ENCODE measurements at places on chromosomes 5 and 9.
A peak's percentile ranks its signal among the peaks of the same experiment; 100 is the strongest.

GRCh38 chr9:113436728-113437515 lies 26.4 kb downstream of the C9orf43 start:
- peak; percentile 4 for DNase-seq

DNA sequence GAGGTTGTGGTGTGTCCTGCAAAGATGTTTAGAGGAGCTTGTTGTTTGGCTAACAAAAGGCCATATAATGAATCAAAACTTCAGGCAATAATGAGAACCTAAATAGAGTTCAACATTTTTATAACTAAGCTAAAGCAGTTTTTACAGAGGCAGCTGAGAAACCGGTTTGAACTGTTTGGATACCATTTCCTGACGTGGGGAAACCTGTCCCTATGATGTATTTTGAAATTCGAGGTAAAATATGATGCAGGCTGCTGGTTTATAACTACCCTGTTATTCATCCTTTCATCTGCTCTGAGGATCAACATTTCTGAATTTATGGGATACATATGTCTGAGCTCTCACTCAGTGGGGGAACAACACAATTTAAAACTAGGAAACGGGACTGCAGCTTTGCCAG lies 289.5 kb upstream of the IRX2 start:
- no peak for DNase-seq

GRCh38 chr9:120711354-120711753 lies 2.9 kb downstream of the MEGF9 start:
- DNase-seq = no peak

- no peak for DNase-seq
These were observed 516.4 kb downstream of the CCDC171 start for GRCh38 chr9:16069249-16069648.

- no peak for DNase-seq
These were observed 19.7 kb downstream of the MEGF9 start for GRCh38 chr9:120694559-120694958.

- no peak for DNase-seq
These were observed 1.6 kb upstream of the CD72 start for GRCh38 chr9:35619800-35620158.

- no peak for DNase-seq
These were observed 100.5 kb upstream of the SPATA31D4 start for GRCh38 chr9:81827616-81828296.

- DNase-seq = no peak
These were observed 14.8 kb downstream of the FAM219A start for GRCh38 chr9:34443533-34443932.

- no peak for DNase-seq
These were observed 53.1 kb upstream of the IER5L start for GRCh38 chr9:129231022-129231739.

- DNase-seq = no peak
These were observed 38.5 kb downstream of the FBXL7 start for GRCh38 chr5:15538516-15538915.

- peak; percentile 57 for DNase-seq
These were observed 374.2 kb downstream of the MAN2A1 start for GRCh38 chr5:110063640-110064602.

DNA sequence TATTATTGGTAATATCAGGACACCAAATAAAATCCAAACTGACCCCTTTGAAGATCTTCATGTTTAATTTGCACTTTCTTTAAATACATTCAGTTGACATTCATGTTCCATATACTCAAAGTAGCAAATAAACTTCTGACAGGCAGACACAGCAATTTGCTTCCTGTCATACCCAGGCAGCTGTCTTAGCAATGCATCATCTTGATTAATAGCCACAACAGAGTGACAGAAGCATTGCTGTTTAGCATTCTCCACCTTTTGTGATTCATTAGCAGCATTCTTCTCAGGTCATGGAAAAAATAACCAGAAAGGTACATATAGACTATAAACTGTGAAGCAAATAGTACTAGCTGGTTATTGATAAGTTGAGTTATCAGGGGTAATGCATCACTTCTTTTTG lies 366.8 kb downstream of the CYLC2 start:
- DNase-seq = no peak

DNA sequence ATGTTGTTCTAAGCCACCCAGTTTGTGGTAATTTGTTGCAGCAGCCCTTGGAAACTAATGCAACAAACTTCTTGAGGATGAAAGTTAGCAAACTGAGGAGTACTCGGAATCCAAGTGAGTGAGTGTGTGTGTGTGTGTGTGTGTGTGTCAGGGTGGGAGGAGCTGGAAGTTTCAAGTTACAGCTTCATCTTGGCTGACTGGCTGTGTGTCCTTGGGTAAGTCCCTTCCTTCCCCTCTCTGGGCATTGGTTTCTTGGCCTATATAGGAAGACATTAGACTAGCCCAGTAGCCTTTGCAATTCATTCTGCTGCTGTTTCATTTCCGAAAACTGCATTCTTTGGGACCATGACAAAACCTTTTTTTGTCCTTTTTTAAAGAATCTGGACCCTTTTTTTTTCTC lies 157.2 kb downstream of the MELK start:
- DNase-seq = peak; percentile 14

All from amniotic epithelial cell (primary cell).